SK-N-SH (cell line): ENCODE measurements at places on chromosomes 13 and 19.

DNA sequence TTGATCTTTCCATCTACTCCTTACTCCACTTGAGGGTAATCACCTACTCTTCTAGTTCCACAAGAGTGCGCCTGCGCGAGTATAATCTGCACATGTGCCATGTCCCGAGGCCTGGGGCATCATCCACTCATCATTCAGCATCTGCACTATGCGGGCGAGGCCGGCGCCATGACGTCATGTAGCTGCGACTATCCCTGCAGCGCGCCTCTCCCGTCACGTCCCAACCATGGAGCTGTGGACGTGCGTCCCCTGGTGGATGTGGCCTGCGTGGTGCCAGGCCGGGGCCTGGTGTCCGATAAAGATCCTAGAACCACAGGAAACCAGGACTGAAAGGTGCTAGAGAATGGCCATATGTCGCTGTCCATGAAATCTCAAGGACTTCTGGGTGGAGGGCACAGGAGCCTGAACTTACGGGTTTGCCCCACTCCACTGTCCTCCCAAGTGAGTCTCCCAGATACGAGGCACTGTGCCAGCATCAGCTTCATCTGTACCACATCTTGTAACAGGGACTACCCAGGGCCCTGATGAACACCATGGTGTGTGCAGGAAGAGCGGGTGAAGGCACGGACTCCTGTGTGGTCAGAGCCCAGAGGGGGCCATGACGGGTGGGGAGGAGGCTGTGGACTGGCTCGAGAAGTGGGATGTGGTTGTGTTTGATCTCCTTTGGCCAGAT is 2.7 kb upstream of the KLK2 start:
- DNase-seq: peak; percentile 80
- no peak overlapping the region for H3K27ac ChIP-seq
- H3K36me3 ChIP-seq: no peaks in the 10 kb centered on the region
- no peak overlapping the region; the same call in 1 of the 2 replicates for H3K4me3 ChIP-seq

- H3K27ac ChIP-seq: no peak overlapping the region
- H3K4me3 ChIP-seq: no peak overlapping the region
- peak; percentile 14 for DNase-seq
- no peaks in the 10 kb centered on the region for H3K27me3 ChIP-seq
- peaks cover 6% of the 10 kb centered on the region for H3K4me1 ChIP-seq
Measured at GRCh38 chr13:44045180-44045562, 165.5 kb downstream of the LACC1 start.

GRCh38 chr13:96238861-96239260 is 149.0 kb downstream of the HS6ST3 start:
- no peaks in the 10 kb centered on the region for H3K36me3 ChIP-seq
- no peak overlapping the region for H3K4me3 ChIP-seq
- no peak overlapping the region for H3K27ac ChIP-seq
- H3K4me1 ChIP-seq: no peaks in the 10 kb centered on the region

GRCh38 chr19:35142606-35143230 is 337 bp upstream of the FXYD7 start:
- H3K4me3 ChIP-seq: peak overlapping the region; percentile 34
- peaks cover 33% of the 10 kb centered on the region; the same call in 1 of the 2 replicates for H3K27me3 ChIP-seq
- H3K36me3 ChIP-seq: no peaks in the 10 kb centered on the region
- peak; percentile 91 for DNase-seq
- H3K27ac ChIP-seq: no peak overlapping the region

GRCh38 chr19:53808710-53809125 is 15.4 kb downstream of the NLRP12 start:
- DNase-seq: peak; percentile 49
- H3K36me3 ChIP-seq: no peaks in the 10 kb centered on the region
- no peak overlapping the region for H3K27ac ChIP-seq
- H3K4me3 ChIP-seq: peak overlapping the region; percentile 52; the same call in 1 of the 2 replicates
- peaks cover 39% of the 10 kb centered on the region for H3K27me3 ChIP-seq

DNA sequence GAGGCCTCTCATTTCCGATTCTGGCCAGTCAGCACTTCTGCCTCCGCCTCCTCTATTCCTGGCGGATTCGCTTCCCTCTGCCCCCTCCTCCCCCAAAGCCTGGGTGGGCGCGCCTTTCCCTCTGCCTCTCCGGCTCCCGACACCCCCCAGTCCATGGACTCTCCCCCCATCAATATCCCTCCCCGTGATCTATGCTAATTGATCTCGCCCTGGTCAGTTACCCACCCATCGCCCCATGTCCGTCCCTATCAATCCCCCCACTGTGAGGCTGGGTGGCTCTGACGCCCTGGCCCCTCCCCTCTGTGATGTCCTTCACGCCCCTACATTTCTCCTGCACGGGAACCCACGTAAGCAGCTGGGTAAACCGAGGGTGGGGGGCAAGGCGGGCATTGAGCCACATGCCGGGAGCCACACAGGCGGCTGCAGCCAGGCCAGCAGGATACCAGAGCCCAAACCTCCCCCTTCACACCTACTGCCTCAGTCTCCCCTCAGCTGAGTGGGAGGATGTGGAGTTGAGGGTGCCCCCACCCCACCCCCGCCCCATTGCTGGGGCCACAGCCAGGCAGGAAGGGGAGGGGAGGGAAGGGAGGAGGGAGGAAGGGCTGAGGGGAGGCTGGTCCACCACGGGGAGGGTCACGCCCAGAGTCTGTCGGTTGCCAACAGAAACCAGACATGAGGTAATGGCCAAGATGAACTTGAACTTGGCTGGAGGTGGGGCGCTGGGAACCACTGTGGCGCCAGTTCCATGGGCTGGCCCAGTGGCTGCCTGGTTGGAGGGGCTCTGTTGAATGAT is 21.0 kb downstream of the SMIM24 start:
- H3K27me3 ChIP-seq: no peaks in the 10 kb centered on the region
- peak overlapping the region; percentile 67 for H3K27ac ChIP-seq
- no peak overlapping the region for H3K4me3 ChIP-seq
- peak; percentile 95 for DNase-seq
- peaks cover 8% of the 10 kb centered on the region; the same call in 1 of the 2 replicates for H3K4me1 ChIP-seq

DNA sequence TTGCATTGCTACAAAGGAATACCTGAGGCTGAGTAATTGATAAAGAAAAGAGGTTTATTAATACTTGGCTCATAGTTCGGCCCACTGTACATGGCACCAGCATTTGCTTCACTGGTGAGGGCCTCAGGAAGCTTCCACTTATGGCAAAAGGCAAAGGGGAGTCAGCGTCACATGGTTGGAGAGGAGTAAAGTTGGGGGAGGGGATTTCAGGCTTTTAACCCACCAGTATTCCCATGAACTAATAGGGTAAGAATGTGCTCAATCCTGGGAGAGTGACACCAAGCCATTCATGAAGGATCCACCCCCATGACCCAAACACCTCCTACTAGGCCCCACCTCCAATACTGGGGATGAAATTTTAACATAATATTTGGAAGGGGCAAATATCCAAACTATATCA is 82.5 kb upstream of the MYCBP2 start:
- DNase-seq: no peak
- H3K27ac ChIP-seq: no peak overlapping the region
- no peaks in the 10 kb centered on the region for H3K36me3 ChIP-seq
- H3K27me3 ChIP-seq: no peaks in the 10 kb centered on the region
- H3K4me3 ChIP-seq: no peak overlapping the region

GRCh38 chr13:98575009-98575903 is 1.7 kb downstream of the STK24 start:
- no peaks in the 10 kb centered on the region for H3K27me3 ChIP-seq
- H3K4me1 ChIP-seq: peaks cover 35% of the 10 kb centered on the region
- H3K4me3 ChIP-seq: peak overlapping the region; percentile 92
- peak overlapping the region; percentile 36; the same call in 1 of the 2 replicates for H3K27ac ChIP-seq
- no peak for DNase-seq

GRCh38 chr13:87923753-87924152 is 252.6 kb downstream of the SLITRK5 start:
- DNase-seq: no peak
- no peaks in the 10 kb centered on the region for H3K36me3 ChIP-seq
- no peak overlapping the region for H3K27ac ChIP-seq
- H3K4me3 ChIP-seq: no peak overlapping the region

GRCh38 chr13:46698014-46698413 is 98.9 kb downstream of the ESD start:
- H3K4me3 ChIP-seq: no peak overlapping the region
- H3K4me1 ChIP-seq: peaks cover 18% of the 10 kb centered on the region
- no peak overlapping the region for H3K27ac ChIP-seq
- DNase-seq: no peak

DNA sequence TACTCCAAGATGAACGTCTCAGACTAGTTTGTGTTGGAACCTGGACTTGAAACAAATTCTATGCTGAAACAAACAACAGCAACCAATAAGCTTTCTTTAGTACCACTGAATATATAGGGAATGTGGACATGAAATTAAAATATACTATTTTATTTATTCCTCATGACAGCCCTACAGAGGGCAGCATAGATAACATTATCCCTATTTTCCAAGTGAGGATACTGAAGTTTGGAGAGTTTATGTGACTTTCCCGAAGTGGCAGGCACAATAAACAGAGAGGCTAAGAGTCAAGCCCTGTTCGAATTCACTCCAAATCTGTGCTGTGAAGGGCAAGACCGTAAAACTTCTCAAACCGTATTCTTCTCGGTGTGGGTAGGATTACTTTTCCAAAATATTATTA is 509.9 kb upstream of the GPC6 start:
- no peak for DNase-seq
- peaks cover 3% of the 10 kb centered on the region for H3K4me1 ChIP-seq
- no peaks in the 10 kb centered on the region for H3K36me3 ChIP-seq
- no peak overlapping the region for H3K27ac ChIP-seq

- peaks cover 40% of the 10 kb centered on the region for H3K36me3 ChIP-seq
- no peak overlapping the region for H3K27ac ChIP-seq
- H3K4me3 ChIP-seq: no peak overlapping the region
- no peak for DNase-seq
- no peaks in the 10 kb centered on the region for H3K27me3 ChIP-seq
Measured at GRCh38 chr13:28679628-28680027, 20.7 kb downstream of the POMP start.

DNA sequence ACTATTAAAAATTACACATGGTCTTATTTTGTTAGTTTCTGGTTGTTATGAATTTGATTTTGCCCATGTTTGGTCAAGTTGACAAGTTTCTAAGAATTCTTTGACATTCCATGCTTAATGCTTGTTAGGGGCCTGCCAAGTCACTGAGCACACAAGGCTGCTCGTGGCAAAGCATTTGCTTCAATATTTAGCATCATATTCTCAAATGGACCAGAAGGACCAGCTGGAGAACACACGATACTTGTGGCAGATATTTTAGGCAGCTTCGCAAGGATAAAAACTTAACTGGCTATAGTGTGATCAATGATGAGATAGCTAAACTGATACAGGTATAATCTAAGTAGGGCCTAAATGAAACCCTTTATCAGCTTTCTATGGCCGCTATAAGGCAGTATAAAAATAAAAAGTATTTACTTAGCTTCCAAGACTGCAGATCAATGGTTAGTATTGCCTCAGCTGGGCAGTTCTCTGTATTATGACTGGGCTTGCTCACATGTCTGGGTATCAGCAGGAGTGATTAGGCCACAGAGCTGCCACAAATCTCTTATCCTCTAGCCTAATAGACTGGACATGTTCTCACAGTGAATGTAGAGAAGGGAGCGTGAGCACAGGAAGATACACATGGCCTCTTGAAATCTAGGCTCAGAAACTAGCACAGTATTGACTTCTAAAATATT is 155.9 kb upstream of the SPRY2 start:
- DNase-seq: peak; percentile 11
- peak overlapping the region; percentile 72 for H3K27ac ChIP-seq
- no peak overlapping the region for H3K4me3 ChIP-seq
- peaks cover 5% of the 10 kb centered on the region for H3K4me1 ChIP-seq
- no peaks in the 10 kb centered on the region for H3K36me3 ChIP-seq
- no peaks in the 10 kb centered on the region for H3K27me3 ChIP-seq

- H3K4me3 ChIP-seq: peak overlapping the region; percentile 96
- DNase-seq: no peak
- H3K36me3 ChIP-seq: peaks cover 39% of the 10 kb centered on the region
- peaks cover 9% of the 10 kb centered on the region; the same call in 1 of the 2 replicates for H3K4me1 ChIP-seq
- H3K27ac ChIP-seq: peak overlapping the region; percentile 24; the same call in 1 of the 2 replicates
Measured at GRCh38 chr13:37001921-37002250, 1.3 kb downstream of the EXOSC8 start.

- no peak overlapping the region for H3K4me3 ChIP-seq
- no peak for DNase-seq
- H3K4me1 ChIP-seq: peaks cover 12% of the 10 kb centered on the region
- peak overlapping the region; percentile 73 for H3K27ac ChIP-seq
- no peaks in the 10 kb centered on the region for H3K36me3 ChIP-seq
Measured at GRCh38 chr13:106376401-106377112, 158.9 kb downstream of the EFNB2 start.

DNA sequence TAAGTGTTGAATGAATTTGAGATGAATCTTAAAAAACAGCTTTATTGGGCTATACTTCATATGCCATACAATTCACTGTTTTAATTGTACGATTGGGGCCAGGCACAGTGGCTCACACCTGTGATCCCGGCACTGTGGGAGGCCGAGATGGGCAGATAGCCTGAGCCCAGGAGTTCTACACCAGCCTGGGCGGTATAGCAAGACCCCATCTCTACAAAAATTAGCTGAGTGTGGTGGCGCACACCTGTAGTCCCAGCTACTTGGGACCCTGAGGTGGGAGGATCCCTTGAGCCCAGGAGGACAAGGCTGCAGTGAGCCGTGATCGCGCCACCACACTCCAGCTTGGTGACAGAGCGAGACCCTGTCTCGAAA is 10.3 kb downstream of the ARID3A start:
- no peak overlapping the region for H3K4me3 ChIP-seq
- no peak overlapping the region for H3K27ac ChIP-seq
- H3K27me3 ChIP-seq: no peaks in the 10 kb centered on the region
- no peak for DNase-seq
- H3K36me3 ChIP-seq: no peaks in the 10 kb centered on the region; the same call in 1 of the 2 replicates
- H3K4me1 ChIP-seq: peaks cover 58% of the 10 kb centered on the region; the same call in 1 of the 2 replicates

DNA sequence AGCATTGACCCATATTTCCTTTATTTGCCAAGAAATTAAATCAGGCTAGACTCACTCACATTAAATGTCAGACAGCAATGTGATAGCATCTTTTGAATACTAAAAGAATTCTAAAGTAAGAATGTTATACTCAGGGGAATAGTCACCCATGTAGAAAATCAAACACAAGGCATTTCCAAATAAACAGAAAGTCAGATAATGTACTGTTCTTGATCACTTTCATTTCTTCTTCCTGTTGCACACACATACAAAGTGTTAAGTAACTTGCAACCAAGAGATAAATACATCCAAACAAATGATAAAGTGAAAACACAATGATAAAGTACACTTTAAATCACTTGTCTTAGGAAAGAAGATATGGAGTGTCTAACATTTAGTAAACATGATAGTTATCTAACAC is 1366.6 kb upstream of the MIR17HG start:
- H3K36me3 ChIP-seq: no peaks in the 10 kb centered on the region
- H3K27me3 ChIP-seq: no peaks in the 10 kb centered on the region
- H3K4me1 ChIP-seq: no peaks in the 10 kb centered on the region; the same call in 1 of the 2 replicates

DNA sequence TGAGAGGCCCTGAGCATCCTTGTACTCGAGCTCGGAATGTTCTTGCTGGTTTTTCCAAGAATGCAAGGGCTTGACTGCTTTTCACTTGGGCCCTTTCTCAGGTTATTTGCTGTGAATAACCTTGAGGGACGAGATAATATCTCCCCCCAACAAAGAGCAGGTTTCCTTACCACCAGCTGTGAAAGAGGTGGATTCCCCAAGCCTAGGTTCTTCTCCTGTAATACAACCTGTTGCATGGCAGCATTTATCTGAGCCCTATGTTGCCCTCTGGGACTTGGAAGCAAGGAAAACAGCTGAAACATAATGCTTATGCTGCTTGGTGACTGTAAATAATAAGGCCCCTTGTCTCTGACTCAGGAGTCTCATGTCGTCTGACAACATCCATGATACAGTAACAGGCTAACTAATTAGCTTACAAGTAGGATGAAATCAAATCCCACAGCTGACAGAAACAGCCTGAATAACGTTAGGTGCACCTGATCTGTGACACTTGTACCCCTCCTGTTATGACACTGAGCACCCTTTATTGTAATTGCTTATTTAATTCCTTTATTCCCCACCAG is 43.6 kb upstream of the RCBTB2 start:
- H3K27ac ChIP-seq: no peak overlapping the region
- H3K4me3 ChIP-seq: no peak overlapping the region
- H3K36me3 ChIP-seq: no peaks in the 10 kb centered on the region
- no peaks in the 10 kb centered on the region for H3K27me3 ChIP-seq
